ENCODE measurements at places on chromosomes 16 and 17.

- DNase-seq = no peak
Measured at GRCh38 chr17:12386225-12386624, 279.5 kb upstream of the MYOCD start.

GRCh38 chr16:48972236-48972635, 309.4 kb downstream of the CBLN1 start:
- no peak for DNase-seq

GRCh38 chr17:50314456-50315011, 31.4 kb upstream of the XYLT2 start:
- DNase-seq = no peak

DNA sequence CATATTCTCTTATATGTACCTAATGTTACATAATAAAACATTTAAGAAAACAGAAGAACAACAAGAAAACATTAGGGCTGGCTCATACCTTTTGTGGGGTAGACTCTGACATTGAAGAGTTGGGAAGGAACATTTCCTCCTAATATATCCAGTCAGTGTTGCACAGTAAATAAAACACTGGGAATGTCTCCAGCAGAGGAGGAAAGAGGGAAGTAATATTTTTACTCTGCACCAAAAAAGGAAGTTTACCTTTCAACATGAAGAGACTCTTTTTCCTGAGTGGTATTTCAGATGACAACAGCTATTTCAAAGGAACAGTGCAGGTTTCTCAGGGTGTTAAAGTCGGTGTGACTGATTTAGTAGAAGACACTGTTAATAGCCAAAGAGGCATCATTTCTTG, 31.9 kb downstream of the EPN2 start:
- DNase-seq = no peak

GRCh38 chr17:7613769-7614424, 800 bp downstream of the FXR2 start:
- DNase-seq = no peak

- DNase-seq = no peak
Measured at GRCh38 chr17:76585033-76585648, 519 bp downstream of the ST6GALNAC2 start.

- DNase-seq = peak; percentile 77
Measured at GRCh38 chr17:49567871-49568694, 7.6 kb upstream of the NXPH3 start.

DNA sequence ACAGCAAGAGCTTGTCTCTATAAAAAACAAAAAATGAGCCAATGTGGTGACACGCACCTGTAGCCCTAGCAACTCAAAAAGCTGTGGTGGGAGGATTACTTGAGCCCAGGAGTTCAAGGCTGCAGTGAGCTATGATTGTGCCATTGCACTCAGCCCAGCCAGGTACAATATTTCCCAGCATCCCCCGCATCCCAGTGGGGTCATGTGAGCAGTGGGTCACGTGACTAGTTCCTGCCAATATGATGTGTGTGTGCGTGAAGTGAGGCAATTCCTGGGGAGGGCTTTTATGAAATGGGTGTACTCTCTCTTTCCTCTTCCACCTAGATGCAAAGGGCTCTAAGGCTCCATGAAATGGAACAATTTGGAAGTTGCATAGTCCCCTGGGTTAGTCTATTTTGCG, 81.3 kb downstream of the GSG1L start:
- no peak for DNase-seq

GRCh38 chr17:41919840-41920579, 1.3 kb upstream of the ACLY start:
- no peak for DNase-seq

GRCh38 chr17:8117367-8117979, 841 bp downstream of the ALOXE3 start:
- no peak for DNase-seq

DNA sequence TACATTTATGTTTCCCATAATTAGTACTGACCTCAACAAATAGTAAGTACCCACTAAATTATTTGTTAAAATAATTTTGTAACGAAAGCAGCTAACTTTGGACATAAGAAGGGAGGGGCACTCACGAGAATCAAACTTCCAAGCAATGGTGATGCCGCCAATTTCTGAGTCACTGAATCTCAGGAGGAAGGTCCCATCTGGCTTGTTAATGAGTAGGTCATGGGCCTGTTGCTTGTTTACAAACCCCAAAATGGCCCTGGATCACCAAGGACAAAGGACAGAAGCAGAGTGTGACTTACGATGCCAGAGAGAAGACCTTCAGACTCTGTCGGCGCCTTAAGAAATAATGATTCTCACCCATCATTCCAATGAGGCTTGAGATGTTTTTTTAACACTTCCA, 15.8 kb upstream of the GHDC start:
- DNase-seq = no peak

DNA sequence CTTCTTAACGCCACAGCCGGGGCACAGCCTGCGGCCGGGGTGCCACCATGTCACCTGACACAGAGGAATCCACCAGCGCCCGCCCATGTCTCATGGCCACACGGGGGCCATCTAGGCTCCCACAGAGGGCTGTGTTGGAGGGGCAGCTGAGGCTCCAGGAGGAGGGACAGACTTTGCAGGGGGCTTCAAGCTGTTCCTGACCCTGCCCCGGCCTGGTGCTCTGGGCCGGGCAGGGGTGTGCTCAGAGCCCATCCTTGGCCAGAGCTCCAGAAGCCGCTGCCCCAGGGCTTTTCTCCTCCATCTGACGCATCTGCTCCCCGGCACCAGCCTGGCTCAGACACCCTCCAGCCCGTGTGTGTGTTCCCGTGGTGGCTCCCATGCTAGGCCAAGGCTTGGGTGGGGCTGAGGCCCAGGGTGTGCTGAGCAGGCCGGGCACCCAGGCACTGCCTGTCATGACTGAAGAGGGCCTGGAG, 7.8 kb upstream of the SLC38A10 start:
- no peak for DNase-seq

DNA sequence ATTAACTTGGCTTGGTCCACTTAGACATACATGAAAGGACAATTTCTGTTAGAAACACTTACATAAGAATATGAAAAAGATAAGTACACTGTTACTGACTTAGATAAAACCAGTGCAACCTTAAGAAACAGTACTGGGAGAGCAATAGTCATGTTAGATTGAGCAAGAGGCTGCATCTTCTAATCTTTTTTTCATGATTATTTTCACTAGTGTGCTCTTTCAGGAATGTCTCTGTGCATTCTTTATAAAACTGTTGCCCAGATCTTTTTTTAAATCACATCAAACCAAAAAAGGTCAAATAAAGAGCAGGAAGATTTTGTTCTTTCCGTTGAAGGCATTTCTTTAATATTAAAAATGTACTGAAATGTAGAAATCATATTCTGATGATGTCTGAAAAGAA, 100.7 kb upstream of the AXIN2 start:
- DNase-seq = no peak

DNA sequence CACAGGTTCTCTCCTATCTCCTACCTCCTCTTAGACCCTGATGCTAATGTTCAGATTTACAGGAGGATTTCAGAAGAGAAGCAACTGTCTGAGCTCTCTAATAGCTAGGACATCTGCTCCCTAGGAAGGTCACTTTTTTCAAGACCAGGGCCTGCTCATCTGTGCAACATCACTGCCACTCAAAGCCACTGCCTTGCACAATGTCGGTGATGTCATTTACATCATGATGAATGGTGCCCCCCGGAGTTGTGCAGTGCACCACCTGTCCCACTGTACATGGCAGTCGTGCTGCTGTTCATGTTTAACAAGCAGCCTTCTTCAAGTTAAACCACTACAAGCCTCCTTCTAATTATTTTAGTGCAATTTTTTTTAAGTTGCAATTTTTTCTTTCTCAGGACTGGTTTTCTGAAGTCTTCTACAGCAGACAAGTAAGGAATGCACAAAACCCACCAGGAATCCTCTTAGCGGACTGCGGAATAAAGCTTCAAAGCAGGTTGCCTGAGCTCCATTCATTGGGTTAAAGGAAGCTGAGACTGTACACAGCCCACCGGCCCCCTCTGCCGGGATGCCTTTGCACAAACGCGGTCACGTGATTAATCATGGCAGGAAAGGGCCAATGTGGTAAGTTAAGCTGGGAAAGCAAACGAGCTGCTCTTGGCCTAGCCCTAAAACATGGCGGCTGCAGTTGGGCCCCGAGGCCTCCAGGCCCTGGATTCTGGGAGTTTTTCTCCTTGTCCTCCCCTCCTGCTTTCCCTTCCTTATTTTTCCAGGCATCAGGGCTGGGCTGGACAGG, 74.1 kb downstream of the MYH11 start:
- DNase-seq = no peak

GRCh38 chr17:34055606-34056005, 199.5 kb upstream of the CCL2 start:
- no peak for DNase-seq

DNA sequence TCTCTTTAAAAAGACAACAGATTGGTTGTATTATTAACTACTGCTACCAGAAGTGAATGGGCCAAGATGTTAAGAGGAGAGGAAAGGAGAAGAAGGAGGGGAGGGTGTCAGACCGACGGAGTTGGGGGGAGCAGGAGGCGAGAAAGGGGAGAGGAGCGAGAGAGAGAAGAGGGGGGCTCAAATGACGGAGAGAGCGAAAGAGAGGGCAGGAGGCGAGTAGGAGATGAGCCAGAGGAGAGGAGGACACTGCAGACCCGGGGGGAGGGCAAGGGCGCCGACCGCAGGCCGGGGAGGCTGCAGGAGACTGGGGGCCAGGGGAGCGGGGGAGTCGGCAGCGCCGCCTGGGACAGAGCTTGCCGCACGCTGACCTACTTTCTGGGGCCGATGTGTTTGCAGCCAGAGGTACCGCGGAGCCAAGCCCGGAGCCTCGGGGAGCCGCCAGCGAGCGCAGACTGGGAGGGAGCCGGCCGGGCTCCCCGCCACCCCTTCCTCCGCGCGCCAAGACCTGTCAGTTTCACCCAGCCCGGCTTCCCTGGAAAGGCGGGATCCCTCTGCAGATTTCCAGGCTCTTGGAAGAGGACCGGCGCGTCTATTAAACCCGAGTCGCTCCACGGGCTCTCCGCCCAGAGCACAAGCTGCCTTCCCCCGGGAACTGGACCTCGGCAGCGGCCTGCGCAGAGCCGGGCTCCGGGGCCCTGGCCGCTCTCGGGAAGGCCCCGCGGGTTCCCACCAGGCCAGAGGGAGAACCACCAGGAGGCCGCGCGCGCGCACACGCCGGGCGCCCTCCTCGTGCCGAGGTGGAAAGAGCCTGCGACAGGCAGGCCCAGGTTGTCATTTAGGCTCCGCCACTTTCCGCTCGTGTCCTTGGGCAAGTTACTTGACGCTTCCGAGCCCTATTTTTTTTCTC, 74.6 kb downstream of the CMC2 start:
- no peak for DNase-seq

- peak; percentile 56 for DNase-seq
Measured at GRCh38 chr16:24538756-24539294, 541 bp upstream of the RBBP6 start.

DNA sequence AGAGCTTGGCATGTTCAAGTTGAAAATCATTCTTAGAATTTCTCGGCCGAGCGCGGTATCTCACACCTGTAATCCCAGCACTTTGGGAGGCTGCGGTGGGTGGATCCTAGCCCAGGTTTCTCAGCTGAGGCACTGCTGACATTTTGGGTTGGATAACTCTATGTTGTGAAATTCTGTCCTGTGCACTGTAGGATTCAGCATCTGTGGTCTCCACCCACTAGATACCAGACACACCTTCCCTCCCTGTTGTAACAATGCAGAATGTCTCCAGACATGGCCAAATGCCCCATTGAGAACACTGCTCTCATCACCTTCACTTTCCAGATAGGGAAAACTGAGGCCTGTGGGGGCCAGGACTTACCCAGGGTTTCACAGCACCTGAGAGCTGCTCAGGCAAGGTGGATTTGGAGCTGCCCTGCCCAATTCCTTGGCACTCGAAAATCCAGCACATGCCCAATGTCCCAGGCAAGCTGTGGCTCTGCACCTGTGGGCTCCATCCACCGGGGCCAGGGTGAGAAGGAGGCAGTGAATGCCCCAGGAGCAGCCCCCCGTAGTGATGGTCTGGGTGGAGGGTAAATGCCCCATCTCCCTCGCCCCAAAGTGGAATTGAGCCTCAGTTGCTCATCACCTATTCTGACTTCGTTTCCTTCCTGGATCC, 20.2 kb upstream of the TVP23A start:
- no peak for DNase-seq

DNA sequence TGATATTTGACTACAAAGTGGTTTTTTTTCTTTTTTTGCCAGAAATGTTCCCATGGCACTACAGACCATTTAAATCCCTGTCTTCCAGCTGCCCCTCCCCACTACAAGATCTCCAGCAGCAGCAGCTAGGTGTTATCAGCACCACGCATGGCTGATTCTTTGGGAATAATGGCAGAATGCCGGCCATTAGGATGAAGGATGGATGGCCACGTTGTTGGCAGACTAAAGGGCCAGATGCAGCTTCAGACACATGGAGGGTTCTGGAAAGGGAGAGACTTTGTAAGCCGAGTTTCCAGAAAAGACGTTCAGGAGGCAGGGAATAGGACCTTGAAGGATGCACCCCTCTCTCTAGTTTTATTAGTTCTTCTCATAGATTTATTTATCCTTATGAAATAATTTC, 10.3 kb upstream of the MED9 start:
- DNase-seq = no peak

GRCh38 chr16:785563-786535, 2.3 kb downstream of the RPUSD1 start:
- DNase-seq = peak; percentile 68

- DNase-seq = no peak
Measured at GRCh38 chr17:73940511-73940910, 263.0 kb upstream of the RPL38 start.

DNA sequence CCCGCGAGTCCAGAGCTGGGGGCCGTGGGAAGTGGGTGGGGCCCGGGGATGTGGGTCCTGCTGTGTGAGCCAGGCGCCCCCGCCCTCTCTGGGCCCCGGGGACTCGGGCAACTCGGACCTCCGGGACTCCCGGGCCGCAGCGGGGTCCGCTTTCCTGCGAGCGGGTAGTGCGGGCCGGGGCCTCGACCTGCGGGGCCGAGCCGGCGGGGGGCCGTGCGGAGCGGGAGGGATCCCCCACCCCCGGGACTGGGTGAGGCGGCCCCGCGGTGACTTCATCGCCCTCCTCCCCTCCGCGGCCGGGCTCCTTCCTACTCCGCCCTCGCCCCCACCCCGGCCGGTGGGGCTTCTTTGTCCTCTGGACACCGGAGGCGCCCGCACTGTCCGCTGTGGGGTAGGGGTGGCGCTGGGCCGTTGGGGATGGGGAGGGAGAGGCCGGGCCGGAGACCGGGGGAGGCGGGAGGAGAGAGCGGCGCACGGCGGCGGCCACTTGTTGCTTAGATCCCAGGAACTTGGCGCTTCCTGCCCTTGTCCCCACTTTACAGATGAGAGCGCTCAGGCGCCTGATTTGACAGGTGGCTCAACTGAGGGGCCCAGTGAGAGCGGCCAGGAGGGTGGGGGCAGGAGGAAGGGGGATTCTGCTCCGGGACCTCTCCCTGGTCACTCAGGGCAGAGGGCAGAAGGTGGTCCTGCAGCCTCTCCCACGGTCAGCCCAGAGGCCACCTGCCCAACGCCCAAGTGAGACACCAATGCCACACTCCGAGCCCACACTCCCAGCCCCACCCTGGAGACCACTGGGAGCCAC, 874 bp downstream of the CMTM3 start:
- DNase-seq = peak; percentile 47

- DNase-seq = no peak
Measured at GRCh38 chr16:27817038-27817437, 246.5 kb downstream of the GSG1L start.

All from HEK293T (cell line).